ENCODE measurements at places on chromosomes 5 and 9.

DNA sequence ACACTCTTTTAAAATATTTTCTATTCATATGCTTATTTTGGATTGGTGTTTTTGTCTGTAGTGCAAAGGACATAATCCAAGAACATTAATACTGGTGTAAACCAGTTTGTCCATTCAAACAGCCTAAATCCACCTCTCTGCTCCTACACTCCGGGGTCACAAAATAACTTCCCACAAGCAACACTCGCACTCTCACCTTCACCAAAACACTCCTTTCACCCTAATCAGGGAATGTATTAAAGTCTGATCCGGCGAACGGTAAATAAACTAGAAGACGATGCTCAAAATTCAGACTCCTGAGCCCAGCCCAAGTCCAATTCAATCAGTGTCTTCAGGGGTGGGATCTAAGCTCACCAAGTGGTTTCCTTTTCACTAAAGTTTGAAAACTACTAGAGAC lies 649 bp downstream of the AP3B1 start:
- DNase-seq: no peak

- DNase-seq: no peak
Observed at GRCh38 chr9:86705490-86705889, 241.8 kb downstream of the GAS1 start.

DNA sequence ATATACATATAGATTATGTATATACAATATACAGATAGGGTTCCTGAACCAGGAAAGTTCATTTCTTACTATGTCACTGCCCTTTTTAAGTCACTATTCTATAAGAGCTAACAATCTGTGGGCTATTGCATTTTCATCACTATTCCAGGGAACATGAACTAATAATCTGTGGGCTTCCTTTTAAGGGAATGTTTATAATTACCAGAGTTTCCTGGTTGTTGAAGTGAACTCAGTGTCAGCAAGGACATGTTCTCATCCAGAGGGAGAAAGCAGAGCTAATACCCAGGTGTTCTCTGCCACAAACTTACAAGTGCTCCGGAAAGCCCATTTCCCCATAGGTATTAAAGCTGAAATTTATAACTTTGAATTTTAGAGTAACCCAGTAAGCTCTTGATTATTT lies 69.6 kb downstream of the CWC27 start:
- no peak for DNase-seq

DNA sequence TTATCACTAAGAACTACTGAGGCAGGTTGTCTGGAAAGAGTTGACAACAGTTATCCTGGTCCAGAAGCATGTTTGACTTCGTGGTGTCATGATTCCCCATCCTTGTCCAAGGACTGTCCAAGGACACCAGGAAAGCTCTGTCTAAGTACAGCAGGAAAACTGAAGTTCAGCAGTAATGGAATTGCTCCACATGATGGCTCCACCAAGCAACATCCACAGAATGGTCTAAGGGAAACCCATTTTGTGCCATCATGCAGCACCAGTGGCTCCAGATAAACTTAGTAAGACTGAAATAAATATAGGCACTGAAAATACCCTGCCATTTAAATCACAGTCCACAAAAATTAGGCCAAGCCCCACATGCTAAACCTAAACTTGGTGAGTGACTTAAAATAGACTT lies 192.8 kb downstream of the CDH18 start:
- no peak for DNase-seq

DNA sequence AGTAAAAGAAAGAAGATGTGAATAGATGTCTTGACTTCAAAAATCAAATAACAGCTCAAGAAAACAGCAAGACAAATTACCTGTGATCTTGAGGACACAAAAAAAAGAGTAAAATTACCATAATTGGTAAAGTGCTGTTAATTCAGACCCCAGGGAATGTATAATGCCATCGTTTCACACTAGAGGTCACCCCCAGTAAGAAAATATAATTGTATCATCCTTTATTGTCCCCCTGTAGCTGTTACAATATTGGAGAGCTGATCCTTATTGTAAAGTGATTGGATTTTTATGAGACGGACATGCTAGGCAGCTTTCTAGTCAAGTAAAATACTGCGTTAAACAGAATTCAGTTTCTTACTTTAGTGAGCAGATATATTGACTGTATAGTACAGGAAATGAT lies 377.0 kb downstream of the TLE1 start:
- DNase-seq: no peak

DNA sequence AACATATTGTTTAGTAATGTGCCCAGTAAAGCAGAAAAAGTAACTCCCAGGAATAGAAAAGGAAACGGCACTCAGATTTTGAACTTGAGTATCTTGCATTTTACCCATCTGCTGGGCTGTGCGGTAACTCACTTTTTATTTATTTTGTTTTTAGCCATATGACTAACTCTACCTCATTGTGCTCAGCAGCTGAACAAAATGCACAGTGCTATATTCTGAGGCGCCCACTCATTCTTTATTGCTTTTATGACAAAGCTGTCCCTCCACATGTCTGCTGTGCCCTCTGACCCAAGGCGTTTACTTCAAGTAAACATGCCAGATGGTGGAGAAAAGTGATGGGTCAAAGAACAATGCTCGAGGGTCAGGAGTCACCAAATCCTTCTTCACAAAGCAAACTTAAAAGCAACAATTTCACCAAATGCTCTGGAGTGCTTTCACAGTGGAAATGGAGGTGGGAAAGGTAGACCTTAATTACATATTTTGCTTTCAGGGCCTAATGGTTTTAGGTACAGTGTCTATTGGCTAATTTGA lies 215.2 kb upstream of the ELAVL2 start:
- DNase-seq: no peak

DNA sequence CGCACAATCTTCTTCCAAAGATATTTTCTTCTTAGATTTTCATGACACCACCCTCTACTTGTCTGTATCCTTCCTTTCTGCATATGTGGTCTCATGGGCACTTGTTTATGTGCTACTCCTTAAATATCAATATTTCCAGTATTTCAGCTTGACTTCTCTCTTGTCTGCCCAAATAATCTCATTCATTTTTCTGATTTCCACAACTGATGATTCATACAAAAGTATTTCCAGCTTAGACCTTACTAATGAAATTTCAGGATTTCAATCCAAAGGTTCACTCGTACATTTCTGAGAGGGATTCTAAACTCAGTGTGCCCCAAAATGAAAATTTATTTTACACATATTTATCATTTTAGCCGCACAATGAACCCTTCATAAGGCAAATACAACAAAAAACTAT lies 928.9 kb upstream of the C9orf72 start:
- DNase-seq: no peak

DNA sequence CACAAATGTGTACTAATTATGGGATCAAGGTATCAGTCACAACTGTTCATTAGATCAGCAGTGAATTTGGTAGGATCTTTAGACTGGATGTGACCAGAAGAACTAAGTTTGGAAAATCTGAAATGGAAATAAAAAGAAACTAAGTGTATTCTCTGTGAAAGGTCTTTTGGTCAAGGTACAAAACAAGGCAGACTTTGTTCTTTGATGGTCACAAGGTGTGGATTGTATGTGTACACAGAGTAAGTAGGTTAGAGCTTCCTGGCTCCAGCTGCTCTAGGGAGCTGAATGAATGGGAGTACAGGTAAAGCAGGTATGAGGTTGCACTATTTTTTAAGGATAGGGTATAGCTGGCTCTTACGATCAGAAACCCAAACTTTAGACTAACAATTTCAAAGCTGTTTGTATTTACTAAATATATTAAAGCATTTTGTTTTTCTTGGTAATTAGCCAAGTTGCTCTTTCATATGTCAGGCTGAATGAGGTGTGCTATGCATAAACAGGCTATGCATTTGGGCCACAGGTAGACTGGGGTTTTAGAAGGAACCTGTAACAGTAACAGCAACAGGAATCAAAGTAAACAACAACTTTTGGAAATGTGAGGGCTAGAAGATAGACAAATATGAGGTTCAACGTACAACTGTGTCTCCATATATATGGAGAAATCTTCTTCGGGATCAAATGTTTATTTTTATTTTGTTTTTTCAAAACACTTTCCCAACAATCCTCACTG lies 32.5 kb downstream of the FAM169A start:
- DNase-seq: no peak

- no peak for DNase-seq
Observed at GRCh38 chr9:35552376-35552775, 52.7 kb upstream of the TESK1 start.
